ENCODE measurements at places on chromosomes 6 and 20. TPM values are rescaled to one million over a fixed set of nuclear protein-coding genes. Genes with fewer than 3 reads are reported as not detected.

GRCh38 chr6:1322696-1323219 lies 10.9 kb downstream of the FOXQ1 start:
- H3K36me3 ChIP-seq, result no peaks in the 10 kb centered on the region
- H3K4me1 ChIP-seq, result no peaks in the 10 kb centered on the region
- no peak overlapping the region for H3K27ac ChIP-seq

DNA sequence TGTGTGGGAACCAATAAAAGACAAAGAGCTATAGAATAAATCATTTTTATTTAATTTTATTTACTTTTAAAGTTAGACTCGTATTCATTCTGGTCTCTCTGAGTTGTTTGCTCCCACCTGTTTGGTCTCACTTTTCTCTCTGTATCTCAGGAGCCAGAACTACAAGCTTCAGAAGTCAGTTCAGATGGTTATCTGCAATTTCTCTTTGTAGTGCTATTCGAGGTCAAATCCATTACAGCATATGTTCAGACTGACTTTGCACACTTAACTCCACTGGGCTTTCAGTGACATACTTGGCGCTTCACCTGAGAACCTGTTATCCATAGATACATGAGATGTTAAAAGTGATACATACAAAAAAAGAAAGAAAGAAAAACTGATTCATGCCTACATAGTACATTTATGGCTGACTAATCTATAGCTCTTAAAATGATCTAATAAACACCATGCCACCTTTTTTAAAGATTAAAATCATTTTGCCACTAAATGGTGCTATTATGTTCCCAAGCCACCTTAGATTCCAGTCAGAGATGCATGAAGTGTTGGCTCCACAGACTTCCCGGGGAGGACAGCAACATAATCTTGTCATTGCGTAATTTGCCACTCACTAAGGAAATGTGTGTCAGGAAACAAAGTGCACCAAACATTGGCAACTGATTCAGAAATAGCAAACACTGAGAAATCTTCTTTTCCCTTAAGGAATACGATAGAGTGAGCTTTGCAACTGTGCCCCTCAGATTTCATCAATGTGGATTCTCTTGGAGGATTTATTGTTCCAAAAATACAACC lies 396.7 kb downstream of the HACE1 start:
- no peak overlapping the region for H3K4me3 ChIP-seq
- H3K27ac ChIP-seq, result no peak overlapping the region
- no peaks in the 10 kb centered on the region for H3K27me3 ChIP-seq
- no peaks in the 10 kb centered on the region for H3K4me1 ChIP-seq
- no peak for DNase-seq

Gene DNAAF9
- 25.2 TPM for total RNA-seq

DNA sequence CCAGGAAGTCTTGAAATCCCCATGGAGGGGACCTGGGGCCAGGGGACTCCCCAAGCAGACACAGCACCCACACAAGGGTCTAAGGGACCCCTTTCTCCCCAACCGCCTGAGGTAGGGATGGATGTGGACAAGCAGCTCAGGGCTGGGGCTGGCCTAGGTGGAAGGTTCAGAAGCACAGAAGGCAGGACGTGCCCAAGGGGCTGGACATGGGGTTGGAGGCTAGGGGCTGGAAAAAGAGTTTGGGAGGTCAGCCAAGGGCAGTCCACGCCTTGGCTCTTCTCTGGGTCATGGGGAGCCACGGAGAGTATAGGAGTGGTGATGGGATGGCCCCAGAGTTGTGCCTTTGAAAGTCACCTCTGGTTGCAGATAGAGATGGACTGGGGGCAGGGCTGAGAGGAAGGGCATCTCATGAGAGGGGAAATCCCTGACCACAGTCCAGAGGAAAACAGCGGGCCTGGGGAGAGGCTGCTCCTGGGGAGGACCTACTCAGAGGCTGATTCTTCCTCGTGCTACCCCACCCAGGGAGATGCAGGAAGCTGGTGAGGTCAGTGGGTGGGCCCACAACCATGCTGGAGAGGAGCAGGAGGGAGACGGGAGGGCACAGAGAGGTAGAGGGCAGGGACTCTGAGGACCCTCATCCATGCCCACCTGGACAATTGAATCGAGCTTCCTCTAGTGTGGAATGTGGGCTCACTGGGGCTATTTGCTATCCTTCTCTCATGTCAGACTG lies 2.5 kb upstream of the HSPA12B start:
- no peak for DNase-seq
- no peaks in the 10 kb centered on the region for H3K36me3 ChIP-seq
- H3K27ac ChIP-seq, result no peak overlapping the region
- no peak overlapping the region for H3K4me3 ChIP-seq
- H3K4me1 ChIP-seq, result peaks cover 8% of the 10 kb centered on the region

DNA sequence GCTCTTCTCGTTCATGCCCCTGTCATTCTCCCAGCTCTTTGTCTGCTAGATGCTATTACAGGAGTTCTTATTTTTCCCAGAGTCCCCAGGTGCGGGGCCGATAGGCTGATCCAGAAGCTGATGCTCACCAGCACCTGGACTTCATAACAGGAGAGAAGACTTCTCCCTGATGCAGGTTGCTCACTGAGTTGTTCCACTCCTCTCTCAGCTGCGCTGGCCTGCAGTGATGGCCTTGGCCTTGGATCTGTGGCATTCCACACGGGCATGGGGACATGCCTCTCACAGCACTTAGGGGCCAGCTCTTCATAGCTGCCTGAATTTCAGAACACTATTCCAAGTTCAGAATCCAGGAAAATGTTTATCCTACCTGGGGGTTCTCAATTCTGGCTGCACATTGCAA lies 7.1 kb upstream of the TXNDC5 start:
- no peak overlapping the region for H3K4me3 ChIP-seq
- no peaks in the 10 kb centered on the region for H3K27me3 ChIP-seq
- H3K27ac ChIP-seq, result no peak overlapping the region
- DNase-seq, result no peak
- H3K36me3 ChIP-seq, result no peaks in the 10 kb centered on the region

Gene NANP
- 1.5 TPM for total RNA-seq

- H3K4me1 ChIP-seq, result no peaks in the 10 kb centered on the region
- H3K27me3 ChIP-seq, result no peaks in the 10 kb centered on the region
- no peak overlapping the region for H3K4me3 ChIP-seq
- H3K36me3 ChIP-seq, result no peaks in the 10 kb centered on the region
- no peak for DNase-seq
Measured at GRCh38 chr6:21469213-21469612, 124.3 kb upstream of the SOX4 start.

GRCh38 chr6:110366975-110367374 lies 8.8 kb upstream of the METTL24 start:
- no peak for DNase-seq
- no peaks in the 10 kb centered on the region for H3K27me3 ChIP-seq
- H3K4me1 ChIP-seq, result no peaks in the 10 kb centered on the region

- peak overlapping the region; percentile 98 for H3K27ac ChIP-seq
- H3K36me3 ChIP-seq, result no peaks in the 10 kb centered on the region
- no peaks in the 10 kb centered on the region for H3K27me3 ChIP-seq
- H3K4me3 ChIP-seq, result peak overlapping the region; percentile 84
- H3K4me1 ChIP-seq, result peaks cover 9% of the 10 kb centered on the region
Measured at GRCh38 chr6:32175322-32175710, 568 bp downstream of the AGPAT1 start.

DNA sequence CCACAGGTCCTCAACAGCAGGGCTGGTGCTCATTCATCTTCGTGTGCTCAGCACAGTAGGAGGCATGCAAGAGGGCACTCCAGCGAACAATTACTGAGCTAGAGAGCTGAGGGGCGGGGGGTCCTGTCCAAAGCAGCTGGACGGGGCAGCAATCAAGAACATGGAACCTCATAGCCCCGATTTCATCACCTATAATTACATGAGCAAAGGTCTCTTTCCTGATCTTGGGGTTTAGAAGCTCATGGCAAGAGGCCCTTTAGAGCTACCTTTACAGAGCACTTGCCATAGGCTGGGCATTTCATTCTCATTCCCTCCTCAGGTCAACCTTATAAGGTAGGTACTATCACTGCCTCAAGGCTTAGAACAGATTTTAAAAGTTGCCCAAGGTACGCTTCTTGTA lies 10.4 kb downstream of the MOCS1 start:
- H3K4me3 ChIP-seq, result no peak overlapping the region
- no peak overlapping the region for H3K27ac ChIP-seq
- H3K4me1 ChIP-seq, result no peaks in the 10 kb centered on the region
- DNase-seq, result no peak
- no peaks in the 10 kb centered on the region for H3K27me3 ChIP-seq

GRCh38 chr20:5886788-5887187 lies 63.5 kb downstream of the TRMT6 start:
- no peaks in the 10 kb centered on the region for H3K36me3 ChIP-seq
- H3K4me1 ChIP-seq, result no peaks in the 10 kb centered on the region
- no peak overlapping the region for H3K27ac ChIP-seq
- H3K4me3 ChIP-seq, result no peak overlapping the region
- H3K27me3 ChIP-seq, result no peaks in the 10 kb centered on the region

DNA sequence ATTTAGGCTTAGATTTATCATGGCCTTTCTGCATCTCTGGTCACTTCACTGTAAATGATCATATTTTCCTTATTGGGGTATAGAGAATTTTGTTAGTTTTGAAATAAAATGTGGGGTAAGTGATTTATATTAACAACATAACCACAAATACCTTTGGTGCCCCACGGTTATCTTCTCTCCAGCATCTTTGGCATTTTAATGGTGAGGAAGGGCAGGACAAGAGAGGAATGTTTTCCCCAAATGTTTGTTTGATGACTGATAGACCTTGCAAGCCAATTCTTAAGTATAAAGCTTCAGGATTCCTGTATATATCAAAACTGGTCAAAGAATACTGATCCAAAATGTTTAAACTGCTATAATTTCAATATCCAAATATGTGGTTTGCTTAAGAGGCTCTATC lies 171.6 kb upstream of the SMLR1 start:
- H3K4me1 ChIP-seq, result no peaks in the 10 kb centered on the region
- no peak overlapping the region for H3K4me3 ChIP-seq
- H3K27me3 ChIP-seq, result no peaks in the 10 kb centered on the region
- no peak for DNase-seq
- H3K36me3 ChIP-seq, result no peaks in the 10 kb centered on the region
- no peak overlapping the region for H3K27ac ChIP-seq

Gene OVOL2
- total RNA-seq, result not detected

Gene TNXB
- 194 TPM for total RNA-seq

- H3K27ac ChIP-seq, result no peak overlapping the region
- H3K4me1 ChIP-seq, result no peaks in the 10 kb centered on the region
- no peaks in the 10 kb centered on the region for H3K27me3 ChIP-seq
- DNase-seq, result no peak
- H3K36me3 ChIP-seq, result no peaks in the 10 kb centered on the region
Measured at GRCh38 chr20:52172392-52173047, 19.1 kb downstream of the ZFP64 start.

DNA sequence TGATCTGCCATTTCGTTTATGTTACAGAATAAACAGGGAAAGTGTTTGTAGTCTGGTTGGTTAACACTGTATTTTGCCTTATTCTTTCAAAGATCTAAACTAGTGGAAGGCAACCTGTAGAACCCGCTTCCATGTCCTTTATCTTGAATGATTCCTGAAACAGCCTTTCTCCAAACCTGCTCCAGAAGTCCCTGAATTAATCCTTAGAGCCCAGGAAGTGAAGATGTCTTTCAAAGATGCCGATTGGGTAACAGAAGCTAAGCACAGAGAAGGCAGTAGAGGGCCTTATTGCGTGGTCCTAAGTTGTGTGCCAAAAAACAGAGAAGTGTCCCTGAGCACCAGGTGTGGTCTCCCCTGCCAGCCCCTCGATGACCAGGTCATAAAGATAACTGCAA lies 19.2 kb upstream of the ZSCAN16 start:
- peak overlapping the region; percentile 88 for H3K4me3 ChIP-seq
- peak overlapping the region; percentile 84 for H3K27ac ChIP-seq
- H3K36me3 ChIP-seq, result no peaks in the 10 kb centered on the region
- H3K4me1 ChIP-seq, result no peaks in the 10 kb centered on the region
- no peak for DNase-seq

- no peaks in the 10 kb centered on the region for H3K36me3 ChIP-seq
- H3K4me1 ChIP-seq, result no peaks in the 10 kb centered on the region
- H3K4me3 ChIP-seq, result no peak overlapping the region
- peak; percentile 59 for DNase-seq
Measured at GRCh38 chr20:645318-646106, 7.5 kb downstream of the SRXN1 start.

DNA sequence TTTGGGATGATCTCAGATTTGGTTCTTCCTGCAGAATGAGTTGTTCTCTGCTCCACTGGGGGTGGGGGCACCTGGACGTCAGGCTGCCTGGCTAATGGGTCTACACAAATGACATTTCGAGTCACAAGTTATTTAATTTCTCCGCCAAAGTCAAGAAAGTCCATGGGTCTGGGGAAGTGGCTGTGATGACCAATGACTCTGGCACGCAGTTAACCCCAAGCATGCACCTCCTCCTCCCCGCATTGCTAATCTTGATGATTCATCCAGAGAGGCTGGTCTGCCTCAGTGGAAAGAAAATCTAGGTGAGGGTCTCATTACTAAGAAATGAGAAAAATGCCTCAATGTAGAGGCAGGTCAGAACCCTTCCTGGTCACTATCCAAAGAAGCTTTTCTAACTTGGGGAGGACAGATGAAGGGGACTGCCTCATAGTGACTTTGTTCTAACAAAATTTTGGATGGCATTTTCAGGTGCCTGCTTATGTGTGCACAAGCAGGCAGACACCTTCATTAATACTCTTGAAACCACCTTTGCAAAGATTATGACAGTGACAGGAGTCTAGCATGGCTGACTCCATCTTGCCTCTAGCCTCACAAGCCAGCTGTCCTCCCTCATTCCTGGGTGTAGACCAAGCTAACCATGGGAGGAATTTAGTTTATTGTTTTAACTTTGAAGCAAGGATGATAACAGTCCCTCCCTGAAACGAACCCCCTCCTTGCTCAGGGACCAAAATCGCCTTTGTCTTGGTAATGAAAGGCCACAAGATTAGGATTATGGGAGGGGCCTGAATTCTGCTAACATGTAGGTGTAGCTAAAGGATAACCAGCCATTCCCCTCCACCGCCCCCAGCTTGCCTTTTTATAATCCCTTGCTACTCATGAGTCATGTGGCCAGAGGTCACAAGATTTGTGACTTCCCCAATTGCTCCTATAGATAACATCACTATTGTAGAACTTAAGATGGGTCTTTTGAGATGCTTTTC lies 98.6 kb upstream of the MRPS10 start:
- H3K4me3 ChIP-seq, result no peak overlapping the region
- peaks cover 4% of the 10 kb centered on the region for H3K4me1 ChIP-seq
- no peaks in the 10 kb centered on the region for H3K36me3 ChIP-seq
- peak; percentile 40 for DNase-seq

DNA sequence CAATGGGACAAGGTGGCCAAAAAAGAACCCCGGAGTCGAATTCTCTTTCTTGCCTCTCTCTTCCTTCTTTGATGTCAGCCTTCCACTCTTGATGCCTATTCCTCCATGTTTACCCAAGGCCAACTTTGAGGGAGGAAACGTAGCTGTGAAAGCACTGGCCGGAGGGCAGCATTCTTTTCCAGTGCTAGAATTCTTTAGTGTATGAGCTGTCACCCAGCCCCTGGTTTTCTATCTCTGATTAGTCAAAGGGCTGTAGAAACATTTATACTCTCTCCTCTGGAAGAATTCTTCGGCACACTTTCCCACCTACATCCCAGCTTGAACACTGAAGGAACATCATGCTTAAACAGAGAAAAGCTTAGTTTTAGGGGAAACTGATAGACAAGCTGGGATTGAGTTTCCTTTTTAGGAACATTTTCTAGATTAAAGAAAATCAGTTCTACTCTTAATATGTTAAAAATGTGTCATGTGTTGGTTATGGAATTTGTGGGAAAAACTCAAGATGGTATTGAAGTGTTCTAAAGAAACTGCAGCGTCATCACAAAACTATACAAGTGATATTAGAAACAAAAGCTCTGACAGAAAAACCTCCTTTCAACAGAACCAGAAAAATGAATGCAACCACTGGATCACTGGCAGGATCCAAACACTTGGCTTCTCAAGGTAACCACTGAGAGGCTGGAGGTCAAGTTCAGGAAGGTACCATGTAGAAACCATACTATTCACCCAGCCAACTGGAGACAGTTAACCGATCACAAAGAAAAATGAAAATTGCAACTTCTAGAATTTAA lies 20.7 kb upstream of the UTRN start:
- DNase-seq, result peak; percentile 23
- H3K36me3 ChIP-seq, result no peaks in the 10 kb centered on the region
- H3K27me3 ChIP-seq, result no peaks in the 10 kb centered on the region
- H3K4me3 ChIP-seq, result no peak overlapping the region
- peaks cover 11% of the 10 kb centered on the region for H3K4me1 ChIP-seq

Data from uterus (tissue), 4 donors.